Stimulated activated CD8-positive, alpha-beta memory T cell treated with anti-CD3 and anti-CD28 coated beads, Interleukin-7, amount 100 ng/mL, for 1 hour (primary cell): ENCODE measurements at places on chromosomes 12 and 14.

GRCh38 chr12:131105736-131106348 lies 152.1 kb downstream of the ADGRD1 start:
- no peak for DNase-seq

DNA sequence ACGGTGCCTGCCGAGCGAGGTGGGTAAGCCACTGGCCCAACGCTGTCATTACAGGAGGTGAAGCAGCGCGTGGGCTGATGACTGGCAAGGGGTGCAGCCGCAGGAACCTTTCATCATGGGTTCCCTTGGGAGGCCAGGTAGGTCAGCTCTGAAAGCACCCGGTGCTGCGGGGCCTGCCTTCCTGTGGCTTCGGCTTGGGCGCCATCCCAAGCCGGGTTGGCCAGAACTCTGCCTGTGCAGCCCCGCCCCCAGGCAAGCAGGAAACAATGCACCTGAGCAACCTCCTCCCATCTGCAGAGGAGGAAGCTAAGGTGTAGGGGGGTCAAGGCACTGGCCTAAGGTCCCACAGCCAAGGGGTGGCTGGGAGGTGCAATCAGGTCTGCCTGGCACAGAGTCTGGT lies 20.0 kb upstream of the HHIPL1 start:
- DNase-seq, result no peak

DNA sequence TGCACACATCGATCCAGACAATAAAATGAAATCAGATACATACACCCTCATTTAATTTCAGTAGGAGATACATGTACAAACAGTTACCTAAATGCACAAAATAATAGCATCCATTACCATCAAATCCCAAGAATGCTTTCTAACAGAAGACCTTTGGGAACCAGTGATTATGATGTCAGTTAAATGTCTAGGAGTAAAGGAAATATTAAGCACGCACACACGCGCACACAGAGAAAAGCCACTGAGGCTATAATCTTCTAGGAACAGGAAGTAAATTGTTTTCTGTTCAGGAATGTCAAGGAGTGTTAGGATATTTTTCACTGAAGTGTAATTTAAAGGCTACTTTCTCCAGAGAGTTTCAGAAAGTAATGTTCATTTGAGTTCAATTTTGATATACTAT lies 250.1 kb downstream of the MDGA2 start:
- no peak for DNase-seq

DNA sequence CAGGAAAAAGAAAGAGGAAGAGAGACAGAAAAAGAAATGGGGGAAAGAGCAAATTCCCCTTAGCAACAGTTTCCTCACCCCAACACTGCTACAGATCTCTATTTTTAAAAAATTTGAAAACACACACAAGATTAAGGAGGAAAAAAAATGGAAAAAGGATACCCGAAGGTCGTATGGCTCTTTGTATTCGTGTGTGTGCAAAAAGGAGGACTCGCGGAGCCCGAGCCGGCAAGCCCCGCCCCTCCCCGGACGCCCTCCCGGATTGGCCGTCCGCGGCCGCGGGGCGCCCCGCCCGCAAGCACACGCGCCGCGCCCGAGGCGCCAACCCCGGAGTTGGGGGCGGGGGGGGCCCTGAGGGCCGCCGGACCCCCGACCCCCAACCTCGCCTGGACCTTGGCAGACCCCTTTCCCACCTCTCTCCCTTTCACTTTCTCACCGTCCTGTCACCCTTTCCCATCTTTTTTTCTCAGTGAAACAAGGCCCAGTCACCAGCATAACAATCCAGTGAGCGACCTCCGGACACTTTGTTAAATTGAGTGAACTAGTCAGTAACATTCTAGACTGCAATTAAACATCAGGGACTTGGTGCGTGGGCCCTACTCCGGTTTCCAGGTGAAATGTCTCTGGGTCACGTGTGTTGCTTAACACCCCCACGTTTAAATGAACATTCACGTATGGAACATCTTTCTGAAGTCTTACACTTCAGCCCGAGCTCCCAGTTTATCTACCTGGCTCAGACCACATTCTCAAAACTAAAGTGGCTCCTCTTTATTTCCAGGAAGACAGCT lies at the start of gene C14orf93:
C14orf93 (minus strand) TSS at position 205 of the 788 bp plus-strand sequence. CDS start 11,120 bp downstream, outside the sequence.
- DNase-seq, result peak; percentile 54
